Placental epithelial cell (primary cell): ENCODE measurements at places on chromosomes 6 and 20. TPM values are rescaled to one million over a fixed set of nuclear protein-coding genes. Genes with fewer than 3 reads are reported as not detected.

The ZC3H12D gene
- total RNA-seq: 0.39 and 0.43 TPM in 2 replicates

The TP53TG5 gene
- total RNA-seq: not detected in 2 replicates

The EDN3 gene
- 2.9 and 4.7 TPM in 2 replicates for total RNA-seq

The C6orf132 gene
- total RNA-seq: 9.8 and 19.8 TPM in 2 replicates

The MUC21 gene
- not detected in 2 replicates for total RNA-seq

The TAGAP gene
- total RNA-seq: 0.11 and 0.39 TPM in 2 replicates

The DLL1 gene
- total RNA-seq: under 0.01 TPM in 1 of 2 replicates, not detected in the other

The TREML1 gene
- total RNA-seq: not detected in 2 replicates

The FHL5 gene
- not detected in 2 replicates for total RNA-seq

The MCCD1 gene
- not detected in 2 replicates for total RNA-seq

The POU3F2 gene
- under 0.01 TPM in 1 of 2 replicates, not detected in the other for total RNA-seq

The APOBEC2 gene
- not detected in 2 replicates for total RNA-seq

The HLA-DOA gene
- total RNA-seq: not detected in 2 replicates

The FAM162B gene
- total RNA-seq: not detected in 2 replicates

The PKHD1 gene
- total RNA-seq: 0.11 and 0.79 TPM in 2 replicates

The ECT2L gene
- 0.39 TPM in 1 of 2 replicates, not detected in the other for total RNA-seq

The FITM2 gene
- total RNA-seq: 3.1 and 5.1 TPM in 2 replicates

The NRSN1 gene
- total RNA-seq: not detected in 2 replicates

The TSBP1 gene
- not detected in 2 replicates for total RNA-seq
